ENCODE measurements at places on chromosomes 5 and 9.

DNA sequence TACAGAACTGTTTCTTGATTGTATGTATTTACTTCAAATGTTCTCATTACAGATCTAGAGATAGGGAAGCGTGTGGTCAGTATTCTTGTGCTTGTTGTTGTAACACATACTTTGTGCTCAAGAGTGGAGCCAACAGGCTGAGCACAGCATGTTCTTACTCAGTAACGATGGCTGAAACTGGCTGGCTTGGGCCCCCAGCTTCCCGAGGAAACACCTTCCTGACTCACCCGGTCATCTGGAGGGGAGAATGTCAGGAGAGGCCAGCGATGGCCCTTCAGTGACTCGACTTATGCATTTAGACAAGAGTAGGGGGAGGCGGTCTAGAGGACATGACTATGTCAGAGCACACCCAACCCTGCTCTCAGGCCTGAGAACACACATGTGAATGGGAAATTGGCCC, 25.6 kb downstream of the ZNF474 start:
- peak; percentile 72 for DNase-seq

- peak; percentile 59 for DNase-seq
Measured at GRCh38 chr9:115209601-115210306, 91.8 kb upstream of the TNC start.

DNA sequence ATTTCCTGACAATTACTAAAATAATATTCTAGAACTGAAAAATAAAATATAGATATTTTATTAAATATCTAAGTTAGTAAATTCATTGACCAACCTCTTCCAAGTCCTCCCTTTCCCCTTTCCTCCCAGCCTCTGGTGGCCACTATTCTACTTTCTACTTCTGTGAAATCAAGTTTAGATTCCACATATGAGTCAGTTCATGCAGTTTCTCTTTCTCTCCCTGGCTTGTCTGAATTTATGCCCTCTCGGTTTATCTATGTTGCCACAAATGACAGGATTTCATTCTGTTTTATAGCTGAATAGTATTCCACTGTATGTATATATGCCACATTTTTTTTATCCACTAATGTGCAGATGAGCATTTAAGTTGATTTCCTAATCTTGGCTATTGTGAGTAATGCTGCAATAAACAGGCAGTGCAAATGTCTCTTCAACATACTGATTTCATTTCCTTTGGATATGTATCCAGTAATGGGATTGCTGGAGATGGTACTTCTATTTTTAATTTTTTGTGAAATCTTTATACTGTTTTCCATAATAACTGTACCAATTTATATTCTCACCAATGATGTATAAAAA, 52.3 kb downstream of the WDR36 start:
- DNase-seq: no peak

GRCh38 chr5:170366276-170366675, 22.9 kb downstream of the KCNMB1 start:
- DNase-seq: no peak

DNA sequence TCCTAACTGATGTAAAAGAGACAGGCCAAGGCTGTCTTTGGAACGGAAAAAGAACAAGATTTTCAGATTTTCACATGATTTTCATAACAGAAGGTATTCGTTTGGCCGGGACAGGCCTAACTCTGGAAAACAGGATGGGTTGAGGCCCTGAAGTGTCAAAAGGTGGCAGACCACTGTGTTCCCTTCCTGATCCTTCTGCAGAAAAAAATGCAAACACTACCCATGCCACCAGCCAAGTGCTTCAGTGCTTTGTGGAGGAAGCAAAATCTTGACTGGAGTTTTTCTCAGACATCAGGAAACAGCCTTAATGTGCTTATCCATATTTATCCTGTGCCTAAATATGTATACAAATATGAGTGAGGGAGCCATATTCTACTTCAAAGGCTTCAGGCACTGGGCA, 113.5 kb upstream of the IL6ST start:
- DNase-seq: no peak

- DNase-seq: no peak
Measured at GRCh38 chr5:167143716-167144115, 1147.7 kb upstream of the WWC1 start.

DNA sequence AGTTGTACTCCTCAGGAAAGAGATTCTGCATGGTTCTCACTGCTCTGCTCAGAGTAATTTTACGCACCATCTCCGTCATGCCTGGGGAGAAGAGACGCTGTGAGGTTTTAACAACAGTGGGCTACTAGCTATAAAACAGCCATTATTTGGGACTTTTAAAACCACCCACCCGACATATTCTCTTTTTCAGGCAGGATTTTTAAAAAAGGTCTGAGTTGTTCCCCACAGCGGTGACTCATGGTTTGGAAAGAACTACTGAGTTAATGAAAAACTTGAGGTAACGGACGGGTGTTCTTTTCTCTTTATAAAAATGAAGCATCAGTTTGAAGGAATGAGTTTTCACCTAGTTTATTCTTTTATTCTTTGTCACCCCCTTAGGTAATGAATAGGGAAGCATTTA, 61.3 kb downstream of the TTLL11 start:
- DNase-seq: no peak

DNA sequence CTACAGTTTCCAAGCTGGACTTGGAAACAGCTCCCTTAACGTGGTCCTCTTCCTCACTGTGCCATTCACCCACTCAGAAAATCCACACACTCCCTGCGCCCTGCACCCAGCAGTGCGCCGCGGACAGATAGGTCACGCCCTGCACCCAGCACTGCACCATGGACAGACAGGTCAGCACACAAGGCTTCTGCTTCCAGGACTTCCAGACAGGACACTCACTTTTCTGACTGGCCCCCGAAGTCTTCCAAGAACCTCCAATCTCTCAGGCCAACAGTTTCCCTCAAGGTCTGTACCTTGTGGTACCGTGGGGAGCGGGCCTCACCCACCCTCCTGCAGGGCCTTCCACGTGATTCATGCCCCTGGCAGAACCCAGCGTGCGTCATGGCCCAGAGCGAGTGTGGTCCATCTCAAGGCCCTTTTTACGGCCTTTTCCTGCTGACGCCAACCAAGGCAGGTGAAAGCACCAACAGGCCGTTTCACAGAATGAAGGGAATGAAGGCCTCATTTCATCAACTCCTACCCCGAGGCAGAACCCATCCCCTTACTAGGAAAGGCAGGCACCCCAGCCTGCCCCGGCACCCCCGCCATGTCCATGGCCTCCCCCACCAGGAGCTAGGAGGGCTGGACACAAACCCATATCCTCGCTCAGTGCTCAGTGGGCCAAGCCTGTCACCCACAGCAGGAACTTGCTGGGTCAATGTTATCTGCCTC, 17.3 kb downstream of the VAV2 start:
- DNase-seq: no peak

DNA sequence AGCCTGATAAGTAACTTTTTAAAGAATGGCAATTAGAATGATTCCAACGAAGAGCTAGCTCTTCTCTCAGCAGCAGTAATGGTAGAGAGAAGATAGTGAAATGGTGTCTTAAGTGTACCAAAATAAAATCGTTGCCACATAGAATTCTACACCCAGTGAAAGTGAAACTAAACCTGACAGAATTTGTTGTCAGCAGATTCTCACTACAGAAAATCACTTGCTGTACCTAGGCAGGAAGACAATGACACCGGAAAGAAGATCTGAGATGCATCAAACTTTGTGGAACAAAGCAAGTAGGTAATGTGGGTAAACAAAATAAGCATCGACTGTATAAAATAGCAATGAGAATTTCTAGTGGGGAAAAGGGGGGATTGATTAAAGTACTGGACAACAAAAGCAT, 20.7 kb upstream of the EBF1 start:
- DNase-seq: no peak

- no peak for DNase-seq
Measured at GRCh38 chr5:31455172-31455571, 76.7 kb downstream of the DROSHA start.

DNA sequence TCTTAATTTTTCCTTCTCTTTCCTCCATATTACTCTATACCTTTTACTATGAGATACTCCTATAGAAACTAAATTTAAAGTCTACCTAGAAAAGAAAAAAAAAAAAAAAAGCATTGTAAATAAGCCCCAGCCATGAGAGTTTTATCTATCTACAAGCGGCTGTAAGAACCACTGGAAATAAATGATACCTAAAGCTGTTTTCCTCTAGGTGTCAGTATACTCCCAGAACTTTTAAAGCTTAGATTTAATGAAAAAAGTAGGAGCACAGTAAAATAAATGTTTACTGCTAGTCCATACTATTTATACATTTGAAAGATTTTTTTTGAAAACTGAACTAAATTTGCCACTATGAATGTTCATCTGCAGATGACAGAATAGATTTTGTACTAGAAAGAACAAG, 26.2 kb downstream of the TYRP1 start:
- no peak for DNase-seq

- DNase-seq: peak; percentile 57
Measured at GRCh38 chr5:10761933-10762775, 1.1 kb upstream of the DAP start.

GRCh38 chr5:141250576-141250975, 5.4 kb downstream of the PCDHB15 start:
- no peak for DNase-seq

DNA sequence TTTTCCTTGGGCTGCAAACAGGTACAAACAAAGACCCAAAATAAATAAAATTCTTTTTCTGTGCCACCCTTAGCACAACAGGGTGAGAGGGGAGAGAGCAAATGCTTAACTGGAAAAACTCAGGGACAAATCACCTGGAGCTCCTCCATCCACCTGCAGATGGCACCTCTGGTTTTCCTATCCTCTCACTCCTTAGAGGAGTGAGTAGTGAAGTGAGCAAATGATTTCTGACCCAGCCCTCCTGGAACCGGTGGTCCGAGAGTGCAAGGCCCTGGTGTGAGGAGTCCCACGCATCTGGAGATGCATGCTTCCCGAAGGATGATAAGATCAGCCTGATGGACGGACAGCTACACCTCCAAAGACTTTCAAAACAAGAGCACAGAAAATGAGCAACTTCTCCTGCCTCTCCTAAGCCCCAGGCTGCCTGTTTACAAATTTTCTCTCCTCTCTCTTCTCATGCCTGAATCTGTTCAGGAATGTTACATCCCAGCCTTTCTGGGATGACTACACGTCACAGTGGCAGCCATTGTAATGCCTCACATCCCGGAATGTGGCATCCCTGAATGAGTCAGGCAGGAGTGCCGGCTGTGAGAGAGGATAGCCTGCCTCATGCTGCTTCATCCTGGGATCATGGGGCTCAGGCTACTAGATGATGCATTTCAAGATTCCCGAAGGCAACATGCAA, 86.4 kb downstream of the ADRB2 start:
- DNase-seq: peak; percentile 99

DNA sequence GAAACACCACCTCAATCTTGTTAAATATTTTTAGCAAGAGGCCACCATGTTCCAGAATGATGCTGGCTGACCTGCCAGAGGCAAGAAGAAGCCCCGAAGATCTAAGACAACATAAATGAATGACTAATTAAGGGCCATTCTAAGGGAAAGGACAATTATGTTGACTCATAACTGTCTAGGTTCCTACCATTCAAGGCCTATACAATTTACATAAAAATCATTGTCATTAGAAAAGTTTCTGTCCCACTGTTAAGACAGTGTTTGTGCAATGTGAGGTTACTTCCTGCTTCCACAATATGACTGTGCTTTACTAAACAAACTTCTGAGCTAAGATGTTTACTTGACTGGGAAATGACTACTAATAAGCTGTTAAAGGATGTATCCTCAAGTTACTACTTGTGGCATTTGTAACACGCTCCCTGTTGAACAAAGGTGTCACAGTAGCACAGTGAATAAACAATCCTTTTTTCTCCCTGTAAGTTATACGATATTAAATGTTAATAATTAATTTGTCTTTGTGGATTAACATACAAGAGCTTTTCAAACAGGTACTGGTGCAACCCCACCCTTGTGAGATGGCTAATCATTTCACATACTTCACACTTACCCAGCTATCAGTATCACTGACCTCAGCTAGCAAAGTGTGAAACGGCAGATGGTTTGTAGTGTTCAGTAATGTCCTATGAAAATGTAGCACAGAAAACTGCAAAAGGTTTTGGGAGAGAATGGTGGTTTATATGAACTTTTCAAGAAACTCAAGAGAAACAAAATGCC, 195.8 kb downstream of the EFNA5 start:
- no peak for DNase-seq

GRCh38 chr5:147538236-147538635, 28.4 kb upstream of the DPYSL3 start:
- no peak for DNase-seq

DNA sequence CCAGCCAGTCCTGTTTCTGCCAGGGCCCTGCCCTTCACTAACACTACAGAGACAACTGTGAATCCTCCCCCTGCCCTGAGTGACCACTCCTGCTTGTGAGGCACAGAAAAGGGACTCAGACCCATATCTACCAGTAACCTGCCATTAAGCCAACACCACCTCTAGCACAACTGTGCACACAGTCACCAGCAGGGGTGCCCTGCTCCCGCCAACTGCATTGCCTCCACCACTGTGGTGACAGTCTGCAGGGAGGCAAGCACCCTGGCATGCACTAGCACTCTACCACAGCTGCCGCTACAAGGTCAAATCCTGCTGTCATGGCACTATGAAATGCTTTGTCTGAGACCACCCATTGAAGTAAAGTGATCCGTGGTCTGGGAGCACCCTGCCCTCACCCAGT, 1028.5 kb upstream of the CDH9 start:
- peak; percentile 57 for DNase-seq

GRCh38 chr5:79454043-79454442, 59.9 kb downstream of the HOMER1 start:
- DNase-seq: no peak

DNA sequence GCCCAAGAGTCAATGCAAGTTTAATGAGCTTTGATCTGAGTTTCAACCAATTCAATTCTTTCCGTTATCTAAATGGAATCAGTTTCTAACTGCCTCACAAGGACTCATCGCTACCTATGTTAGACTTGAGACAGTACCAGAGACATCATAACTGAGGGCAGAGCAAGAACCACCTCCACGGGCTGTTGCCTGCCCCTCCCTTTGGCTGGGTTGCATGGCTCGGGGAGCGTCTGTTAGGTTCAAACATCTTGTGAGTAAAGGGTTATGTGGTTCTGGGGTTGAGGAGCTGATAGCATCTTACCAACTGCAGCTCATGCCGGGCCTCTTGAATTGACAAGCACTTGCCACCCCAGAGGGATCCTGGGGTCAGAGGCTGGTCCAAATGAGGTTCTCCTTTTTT, 457.9 kb downstream of the ENC1 start:
- no peak for DNase-seq
